ENCODE measurements at places on chromosomes 12 and 14.

GRCh38 chr14:89851106-89851505 is 103.4 kb downstream of the EFCAB11 start:
- no peak overlapping the region for H3K4me3 ChIP-seq
- no peak for DNase-seq
- no peaks in the 10 kb centered on the region for H3K27me3 ChIP-seq
- no peaks in the 10 kb centered on the region for H3K4me1 ChIP-seq
- no peak overlapping the region for H3K27ac ChIP-seq

GRCh38 chr12:30782316-30783173 is 27.8 kb upstream of the CAPRIN2 start:
- no peak for DNase-seq
- H3K4me3 ChIP-seq: no peak overlapping the region
- no peaks in the 10 kb centered on the region for H3K36me3 ChIP-seq
- H3K4me1 ChIP-seq: no peaks in the 10 kb centered on the region
- H3K27me3 ChIP-seq: peaks cover 16% of the 10 kb centered on the region

DNA sequence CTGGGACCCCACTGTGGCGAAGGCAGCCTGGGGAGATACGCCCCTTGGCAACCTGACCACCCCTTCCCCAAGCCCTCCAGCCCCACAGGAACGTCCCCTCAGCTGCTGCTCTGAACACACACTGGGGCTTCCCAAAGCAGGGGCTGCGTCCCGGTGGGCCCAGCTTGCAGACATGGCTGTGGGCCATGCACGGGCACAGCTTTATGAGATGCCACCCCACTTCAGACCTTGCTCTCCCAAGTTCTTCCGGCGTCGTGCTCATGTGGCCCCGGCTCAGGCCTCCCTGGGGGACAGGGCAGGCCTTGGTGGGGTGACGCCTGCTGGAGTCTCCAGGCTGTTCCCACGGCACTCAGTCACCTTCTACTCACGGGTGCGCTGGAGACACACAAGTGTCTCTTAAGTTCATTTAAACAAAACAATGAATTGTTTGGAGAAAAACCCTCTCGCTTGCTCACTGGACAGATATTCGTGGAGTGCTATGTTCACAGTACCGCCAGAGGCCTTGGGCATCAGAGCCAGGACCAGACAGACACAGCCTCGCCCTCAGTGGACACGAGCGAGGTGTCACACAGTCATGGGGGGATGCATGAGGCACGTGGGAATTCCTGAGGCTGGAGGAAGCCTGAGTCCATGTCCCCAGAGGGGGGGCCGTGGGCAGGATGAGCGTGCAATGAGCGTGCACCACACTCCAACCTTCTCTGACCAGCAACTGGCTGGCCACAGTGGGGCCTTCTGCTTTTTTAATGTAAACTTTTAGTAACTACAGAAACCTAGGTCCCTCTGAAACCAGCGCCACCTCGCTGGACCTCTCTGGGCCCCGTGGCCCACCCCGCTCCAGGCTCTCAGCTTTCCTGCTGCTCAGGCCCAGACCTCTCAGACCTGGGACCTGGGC is 4.3 kb downstream of the GALNT9 start:
- no peaks in the 10 kb centered on the region for H3K36me3 ChIP-seq
- H3K4me3 ChIP-seq: no peak overlapping the region
- H3K27ac ChIP-seq: no peak overlapping the region
- peaks cover 22% of the 10 kb centered on the region for H3K4me1 ChIP-seq

DNA sequence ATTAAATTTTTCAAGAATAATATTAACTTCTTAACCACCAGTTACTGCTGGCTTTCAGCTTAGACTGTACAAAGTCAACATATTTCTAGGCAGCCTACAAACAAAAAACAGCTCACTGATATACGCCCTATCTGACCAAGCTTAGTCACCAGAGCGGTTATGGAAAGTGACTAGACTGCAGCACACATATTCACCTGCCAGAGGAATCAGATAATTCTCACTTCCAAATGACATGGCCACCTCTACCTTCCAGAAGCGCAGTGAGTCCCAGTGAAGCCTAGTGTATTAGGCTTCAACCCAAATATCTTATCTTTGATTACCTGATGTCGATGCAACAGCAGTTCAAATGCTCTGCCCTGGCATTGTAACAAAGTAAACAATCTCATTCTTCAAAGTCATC is 8.5 kb downstream of the STXBP6 start:
- H3K4me1 ChIP-seq: no peaks in the 10 kb centered on the region
- no peaks in the 10 kb centered on the region for H3K36me3 ChIP-seq
- no peak overlapping the region for H3K4me3 ChIP-seq
- no peak for DNase-seq
- peaks cover 11% of the 10 kb centered on the region for H3K27me3 ChIP-seq

DNA sequence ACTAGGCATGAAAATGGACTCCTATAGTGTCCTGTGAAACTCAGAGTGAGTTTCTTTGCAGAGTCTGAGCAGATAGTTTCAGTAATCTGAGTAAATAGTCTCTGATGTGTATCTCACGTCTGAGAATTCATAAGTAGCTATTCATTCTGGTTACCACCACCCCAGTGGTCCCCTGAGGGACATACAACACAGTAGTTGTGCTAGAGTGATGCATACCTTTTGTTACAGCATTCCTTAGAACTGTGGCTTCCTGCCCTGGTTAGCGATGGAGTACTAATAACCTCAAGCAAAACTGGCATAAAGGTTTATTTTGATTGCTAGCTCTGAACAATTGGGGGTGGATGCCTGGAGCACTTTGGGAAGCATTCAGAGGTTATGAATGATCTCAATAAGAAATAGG is 114.7 kb downstream of the DAAM1 start:
- H3K36me3 ChIP-seq: no peaks in the 10 kb centered on the region
- no peaks in the 10 kb centered on the region for H3K27me3 ChIP-seq
- no peak overlapping the region for H3K27ac ChIP-seq
- no peak overlapping the region for H3K4me3 ChIP-seq
- no peak for DNase-seq

DNA sequence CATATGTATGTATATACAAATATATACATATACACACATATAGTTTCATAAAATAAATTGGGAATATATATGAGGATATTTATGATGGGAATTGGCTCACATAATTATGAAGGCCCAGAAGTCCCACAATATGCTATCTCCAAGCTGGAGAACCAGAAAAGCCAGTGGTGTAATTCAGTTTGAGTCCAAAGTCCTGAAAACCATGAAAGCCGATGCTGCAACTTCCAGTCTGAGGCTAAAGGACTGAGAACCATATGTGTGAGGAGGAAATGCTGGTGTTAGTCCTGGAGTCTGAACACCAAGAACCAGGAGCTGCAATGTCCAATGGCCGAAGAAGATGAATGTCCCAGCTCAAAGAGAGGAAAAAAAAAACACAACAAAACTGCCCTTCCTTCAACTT is 65.5 kb upstream of the PRKD1 start:
- DNase-seq: no peak
- H3K4me3 ChIP-seq: no peak overlapping the region
- H3K4me1 ChIP-seq: no peaks in the 10 kb centered on the region
- H3K27ac ChIP-seq: no peak overlapping the region
